GM12892 (cell line): ENCODE measurements at places on chromosomes 2 and 18.

GRCh38 chr18:59268721-59269562, 4.3 kb downstream of the RAX start:
- DNase-seq, result peak; percentile 61

DNA sequence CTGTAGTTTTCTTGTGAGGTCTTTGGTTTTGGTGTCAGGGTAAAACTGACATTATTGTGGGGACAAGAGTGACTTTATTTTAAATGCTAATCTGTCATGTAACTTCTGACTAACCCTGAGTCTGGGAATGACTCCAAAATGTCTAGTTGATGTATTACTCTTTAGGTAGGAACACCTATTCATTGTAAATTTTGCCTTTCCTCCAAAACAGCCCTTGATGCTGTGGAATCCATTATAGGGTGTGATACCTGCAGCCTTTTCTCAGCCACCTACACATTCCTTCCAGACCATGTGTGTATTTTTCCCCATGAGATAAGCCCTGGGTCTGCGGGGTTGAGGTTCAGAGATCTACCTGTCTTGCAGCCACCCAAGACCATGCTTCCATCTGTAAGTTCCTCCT, 4.1 kb upstream of the PRR30 start:
- DNase-seq, result no peak

- no peak for DNase-seq
Measured at GRCh38 chr18:63148449-63149301, 170.9 kb downstream of the BCL2 start.

DNA sequence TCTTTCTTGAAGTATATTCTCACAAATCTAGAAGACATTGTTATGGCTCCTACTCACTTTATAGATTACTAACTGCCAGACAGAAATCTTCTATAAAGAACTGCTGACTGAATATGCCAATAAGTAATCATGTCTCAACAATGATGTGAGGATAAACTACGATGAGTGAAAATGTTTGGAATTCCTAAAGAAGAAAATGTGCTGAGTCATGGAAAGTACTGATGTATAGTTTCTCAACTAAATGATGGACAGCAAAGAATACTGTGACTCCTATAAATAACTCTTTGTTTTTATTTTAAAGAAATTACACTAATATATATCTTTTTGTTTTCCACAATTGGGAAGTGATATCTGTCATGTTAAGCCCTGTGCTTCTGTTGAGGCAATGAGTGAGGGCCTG, 232.9 kb downstream of the LNPK start:
- DNase-seq, result no peak

DNA sequence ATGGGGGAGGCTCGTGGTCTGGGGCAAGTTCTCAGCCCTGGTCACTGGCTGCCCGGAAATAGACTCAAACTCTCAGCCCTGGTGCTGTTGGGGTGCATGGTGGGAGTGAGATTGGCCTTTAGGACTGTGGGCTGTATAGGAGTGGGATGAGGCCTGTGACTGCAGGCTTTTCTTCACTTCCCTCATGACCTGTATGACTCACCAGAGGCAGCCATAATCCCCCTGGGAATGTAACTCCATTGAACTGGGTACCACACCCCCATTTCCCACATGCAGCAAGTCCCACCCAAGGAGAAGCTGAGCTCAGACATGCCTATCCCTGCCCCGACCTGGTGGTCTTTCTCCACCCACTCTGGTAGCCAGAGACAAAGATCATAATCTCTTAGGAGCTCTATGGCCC, 177.7 kb upstream of the OSR1 start:
- DNase-seq, result no peak

DNA sequence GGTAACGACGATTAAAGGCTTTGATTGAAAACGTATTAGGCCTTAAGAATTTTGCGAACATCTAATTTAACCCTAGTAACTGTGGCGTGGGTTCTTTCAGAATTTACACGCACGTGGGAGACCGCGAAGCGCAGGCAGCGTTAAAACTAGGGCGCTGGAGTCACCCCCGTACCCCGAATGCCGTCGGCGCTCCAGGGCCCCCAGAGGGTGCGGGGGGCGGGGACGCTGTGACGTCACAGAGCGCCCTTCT, 673 bp upstream of the SMCHD1 start:
- DNase-seq, result peak; percentile 31

GRCh38 chr2:65050931-65051330, 5.3 kb upstream of the CEP68 start:
- no peak for DNase-seq

DNA sequence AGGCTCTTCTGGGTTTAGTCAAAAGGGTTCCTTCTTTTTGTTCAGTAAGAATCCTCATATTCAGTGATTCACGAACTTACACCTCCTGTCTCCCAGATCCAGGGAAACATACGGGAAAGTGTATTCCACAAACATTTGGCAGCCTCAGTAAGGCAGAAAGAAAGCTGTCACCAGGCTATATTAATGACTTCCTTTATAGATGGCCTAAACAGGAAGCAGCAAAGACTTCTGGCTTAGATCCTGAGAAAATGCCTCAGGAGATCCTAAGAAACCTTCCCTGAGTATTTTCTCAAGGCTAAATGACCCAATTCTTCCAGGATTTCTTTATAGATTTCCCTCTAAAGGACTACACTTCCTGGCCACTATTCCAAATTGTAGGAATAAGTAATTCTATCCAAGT, 1995.5 kb upstream of the CELF4 start:
- DNase-seq, result no peak

DNA sequence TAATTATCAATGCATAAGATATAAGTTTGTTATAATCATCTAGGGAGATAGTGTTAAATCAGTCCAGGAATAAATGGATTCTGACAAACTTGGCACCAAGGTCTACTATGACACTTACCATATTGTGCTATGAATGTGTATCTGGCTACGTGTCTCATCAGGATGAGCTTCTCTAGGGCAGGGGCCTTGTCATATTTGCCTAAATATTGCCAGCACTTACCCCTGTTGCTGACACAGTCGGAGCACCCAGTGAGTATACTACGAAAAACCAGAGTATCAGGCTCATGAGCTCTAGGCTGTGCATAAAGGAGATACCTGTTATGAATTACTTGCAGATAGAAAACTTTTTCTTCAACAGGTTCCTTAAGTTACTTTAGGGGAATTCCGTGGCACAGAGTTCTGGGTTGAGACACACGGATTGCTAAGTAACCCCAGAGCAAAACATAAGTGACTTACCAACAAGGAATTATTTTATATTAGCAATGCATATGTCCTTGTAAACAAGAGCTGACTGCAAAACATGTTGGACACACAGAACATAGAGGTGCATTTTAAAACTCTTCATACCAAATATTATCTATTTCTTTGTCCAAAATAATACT, 7.7 kb upstream of the TTC39C start:
- no peak for DNase-seq

DNA sequence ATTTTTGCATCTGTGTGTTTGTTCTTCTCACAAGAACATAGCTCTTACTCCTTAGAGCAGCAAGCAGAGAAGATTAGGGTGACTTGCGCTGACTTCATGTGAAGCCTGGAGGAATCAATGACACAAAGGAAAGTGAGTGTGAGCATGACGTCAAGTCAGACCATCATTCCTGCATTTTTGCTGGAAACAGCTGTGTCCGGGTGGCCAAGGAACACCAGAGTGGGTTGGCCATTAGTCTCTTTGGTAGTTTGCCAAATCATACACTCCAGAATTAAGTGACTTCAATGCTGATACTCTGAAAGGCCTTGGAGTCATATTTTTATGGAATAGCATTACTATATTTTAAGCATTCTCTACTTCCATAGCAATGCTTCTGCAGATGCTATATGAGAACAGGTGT, 597.2 kb downstream of the DCDC2C start:
- DNase-seq, result no peak

DNA sequence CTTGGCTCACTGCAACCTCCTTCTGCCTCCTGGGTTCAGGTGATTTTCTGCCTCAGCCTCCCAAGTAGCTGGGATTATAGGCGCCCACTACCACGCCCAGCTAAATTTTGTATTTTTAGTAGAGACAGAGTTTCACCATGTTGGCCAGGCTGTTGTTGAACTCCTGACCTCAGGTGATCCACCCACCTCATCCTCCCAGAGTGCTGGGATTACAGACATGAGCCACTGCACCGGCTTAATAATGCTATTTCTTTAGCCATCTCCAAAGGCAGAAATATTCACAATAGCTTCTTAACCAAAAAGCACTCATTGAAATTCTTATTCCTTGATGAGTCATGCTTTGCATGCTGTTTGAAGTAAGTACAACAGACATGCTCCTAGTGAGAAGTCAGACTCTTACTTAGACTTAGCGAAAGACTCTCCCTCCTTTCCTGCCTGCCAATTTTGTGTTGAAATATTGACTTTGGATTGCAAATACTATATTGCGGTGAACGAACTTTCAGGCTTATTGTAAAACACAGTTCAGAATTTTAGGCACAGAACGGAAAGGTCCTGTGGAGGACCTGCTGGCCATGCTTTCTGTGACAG, 4.4 kb downstream of the ACTR3 start:
- DNase-seq, result no peak

GRCh38 chr2:36376319-36376765, 20.8 kb downstream of the CRIM1 start:
- no peak for DNase-seq

DNA sequence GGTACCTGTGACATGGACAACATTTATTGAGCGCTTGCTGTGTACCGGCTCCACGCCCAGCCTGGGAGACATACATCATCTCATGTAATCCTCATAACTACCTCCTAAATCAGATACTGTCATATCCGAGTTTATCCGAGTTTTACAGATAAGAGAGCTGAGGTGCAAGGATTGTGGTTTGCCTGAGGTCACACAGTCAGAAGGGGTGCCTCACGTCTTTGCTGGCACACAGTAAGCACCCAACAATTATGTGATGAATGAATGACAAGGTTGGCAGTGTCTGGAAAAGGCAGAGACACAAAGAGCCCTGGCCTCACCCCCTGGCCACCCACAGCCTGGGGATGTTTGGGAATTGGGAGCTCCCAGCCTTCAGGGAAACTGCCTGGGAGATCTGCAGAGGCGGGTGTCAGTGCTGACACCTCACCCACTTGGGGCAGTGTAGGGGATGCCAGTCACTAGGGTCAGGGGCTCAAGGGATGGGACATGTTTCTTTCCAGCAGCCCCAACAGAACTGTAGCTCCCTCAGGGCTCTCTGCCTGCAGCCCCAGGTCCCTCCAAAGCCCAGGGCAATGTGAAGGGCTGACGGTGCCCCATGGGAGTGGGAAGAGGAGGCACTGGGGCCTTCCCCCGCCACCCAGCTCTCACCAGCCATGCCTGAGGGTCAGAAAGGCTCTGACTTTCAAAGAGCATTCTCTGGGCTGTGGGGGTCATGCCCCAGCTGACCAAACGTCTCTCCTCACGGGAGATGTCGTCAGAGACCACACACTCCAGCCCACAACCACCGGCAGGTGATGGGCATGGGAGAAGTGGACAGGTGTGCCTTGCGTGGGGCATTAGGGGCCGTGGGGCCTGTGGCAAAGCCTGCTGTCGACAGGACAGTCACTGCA, 157.5 kb downstream of the ZFP36L2 start:
- DNase-seq, result no peak

GRCh38 chr2:58633613-58634365, 392.7 kb upstream of the FANCL start:
- no peak for DNase-seq

DNA sequence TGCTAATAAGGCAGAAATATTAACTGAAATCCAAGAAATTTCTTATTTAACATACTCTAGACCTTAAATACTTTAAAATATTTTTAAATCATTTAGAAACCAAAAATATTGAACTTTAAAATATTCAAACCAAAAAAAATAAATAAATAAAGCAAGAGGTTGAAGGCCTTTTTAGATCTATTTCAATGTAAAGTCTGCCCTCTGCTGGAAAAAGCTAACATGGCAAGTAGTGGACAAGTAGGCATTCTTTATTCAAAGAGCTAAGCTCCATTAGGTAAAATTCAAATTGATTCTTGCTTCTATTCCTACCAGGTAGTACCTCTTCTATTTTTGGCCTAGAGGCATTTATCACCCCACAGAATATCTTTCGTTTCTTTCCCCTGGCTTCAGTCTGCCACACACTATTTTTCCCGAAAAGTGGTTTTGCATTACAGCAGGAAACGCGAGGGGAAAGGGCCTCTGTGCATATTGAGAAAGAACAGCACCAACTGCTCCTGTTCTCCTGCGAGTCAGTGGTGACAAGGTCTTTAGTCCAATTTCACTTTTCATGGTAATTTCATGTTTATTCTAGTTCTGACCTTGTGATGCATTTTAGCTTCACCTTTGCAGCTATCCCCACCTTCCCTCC, 20.4 kb downstream of the IFIH1 start:
- no peak for DNase-seq

DNA sequence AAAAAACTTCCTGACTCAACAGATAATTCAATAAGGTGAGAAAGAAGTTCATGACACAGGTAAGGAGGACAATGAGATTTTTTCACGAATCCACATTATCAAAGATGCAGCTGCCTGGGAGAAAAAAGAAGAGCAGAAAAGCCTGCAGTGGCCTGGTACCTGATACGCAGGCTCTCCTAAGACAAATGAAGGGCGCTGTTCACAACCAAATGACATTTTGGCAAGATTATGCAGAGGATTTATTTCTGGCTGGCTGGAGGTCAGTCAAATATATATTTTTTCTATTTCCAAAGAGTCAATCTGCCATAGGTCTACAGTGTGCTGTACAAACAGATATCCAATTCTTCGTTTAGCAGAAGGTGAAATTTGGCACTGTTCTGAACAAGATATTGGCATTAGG, 257.3 kb downstream of the STK39 start:
- DNase-seq, result no peak

GRCh38 chr2:109535217-109535946, 78.4 kb downstream of the SEPTIN10 start:
- no peak for DNase-seq

DNA sequence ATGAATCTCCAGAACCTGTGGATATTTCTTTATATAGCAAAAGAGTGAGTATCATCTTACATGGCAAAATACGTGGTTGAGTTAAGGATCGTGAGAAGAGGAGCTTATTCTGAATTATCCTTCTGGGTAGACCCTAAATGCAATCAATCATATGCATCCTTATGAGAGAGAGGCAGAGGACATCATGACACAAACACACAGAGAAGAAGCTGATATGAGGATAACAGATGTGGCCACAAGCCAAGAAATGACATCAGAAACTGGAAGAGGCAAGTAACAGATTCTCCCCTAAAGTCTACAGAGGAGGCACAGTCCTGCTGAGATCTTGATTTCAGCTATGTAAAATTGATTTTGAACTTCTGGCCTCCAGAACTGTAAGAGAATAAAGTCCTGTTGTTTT, 730.2 kb upstream of the ZNF804A start:
- no peak for DNase-seq

DNA sequence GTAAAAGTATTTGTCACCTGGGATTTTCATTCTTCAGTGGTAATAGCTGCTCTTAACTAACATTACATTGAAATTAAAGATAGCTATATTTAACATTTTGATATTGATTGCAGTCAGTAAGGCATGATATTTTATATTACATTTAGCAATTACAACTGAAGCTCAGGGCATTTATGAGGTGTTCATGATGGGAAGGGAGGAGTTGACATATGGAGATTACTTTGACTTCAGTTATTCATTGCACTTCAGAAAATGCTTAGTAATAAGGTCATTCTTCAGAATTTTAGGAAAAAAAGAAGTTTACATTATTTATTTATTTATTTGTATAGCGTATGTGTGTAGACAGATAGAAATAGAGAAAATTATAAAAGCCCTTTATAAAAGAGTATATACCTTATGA, 352.0 kb downstream of the GALNT13 start:
- DNase-seq, result no peak
